ENCODE measurements at places on chromosomes 12 and 14.

- DNase-seq = peak; percentile 25
Observed at GRCh38 chr14:65658202-65658601, 245.7 kb downstream of the FUT8 start.

DNA sequence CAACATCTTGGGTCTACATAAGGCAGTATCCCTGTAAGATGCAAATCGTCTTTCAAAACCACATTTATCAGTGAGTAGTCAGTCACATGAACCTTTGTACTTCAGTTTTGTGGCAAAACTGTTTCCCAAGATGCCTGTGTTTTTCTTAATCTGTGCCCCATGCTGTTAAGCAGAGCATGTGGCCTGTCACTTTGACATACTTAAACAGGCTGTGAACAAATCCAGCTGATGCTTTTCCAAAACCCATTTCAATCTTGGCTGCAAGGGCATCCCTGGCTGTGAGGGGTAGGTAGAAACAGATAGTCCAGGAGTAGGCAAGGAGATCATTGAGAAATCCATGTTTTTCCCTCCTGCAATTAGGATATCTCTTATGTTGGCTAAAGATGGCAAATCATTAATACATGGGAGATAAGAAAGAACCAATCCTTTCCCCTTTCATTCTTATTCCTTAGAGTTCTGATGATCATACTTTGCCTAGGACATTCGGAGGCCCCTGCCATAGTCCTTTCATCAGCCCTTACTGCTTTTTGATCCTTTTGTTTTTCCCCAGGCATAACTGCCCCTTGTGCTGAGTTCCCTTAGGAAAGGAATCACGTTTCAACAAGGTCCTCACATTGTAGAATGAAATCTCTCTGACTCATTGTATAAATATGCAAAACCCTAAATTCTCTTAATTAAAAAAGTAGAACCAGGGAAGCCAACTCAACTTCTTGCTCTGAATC is 121.1 kb upstream of the EEA1 start:
- peak; percentile 31 for DNase-seq

DNA sequence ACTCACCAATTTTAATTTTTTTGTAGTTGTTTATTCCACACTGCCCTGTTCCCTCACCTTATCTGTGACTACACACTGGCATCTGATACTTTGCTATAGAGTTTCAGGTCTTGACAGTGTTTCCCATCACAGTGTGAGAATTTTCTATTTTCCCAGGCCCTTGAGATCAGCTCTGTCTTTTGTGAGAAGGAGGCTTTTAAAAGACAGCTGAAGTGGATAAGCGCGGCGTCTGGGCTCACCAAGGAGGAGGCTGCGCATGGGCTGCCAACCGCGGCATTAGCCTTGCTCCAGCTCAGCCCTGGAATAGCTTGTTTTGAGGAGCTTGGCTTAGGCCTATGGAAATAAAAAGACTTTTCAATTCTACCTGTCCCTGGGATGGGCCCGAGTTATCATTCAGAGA is 181.3 kb downstream of the RMST start:
- DNase-seq = no peak

GRCh38 chr14:33954016-33954598 is 3.2 kb upstream of the EGLN3 start:
- DNase-seq = no peak

DNA sequence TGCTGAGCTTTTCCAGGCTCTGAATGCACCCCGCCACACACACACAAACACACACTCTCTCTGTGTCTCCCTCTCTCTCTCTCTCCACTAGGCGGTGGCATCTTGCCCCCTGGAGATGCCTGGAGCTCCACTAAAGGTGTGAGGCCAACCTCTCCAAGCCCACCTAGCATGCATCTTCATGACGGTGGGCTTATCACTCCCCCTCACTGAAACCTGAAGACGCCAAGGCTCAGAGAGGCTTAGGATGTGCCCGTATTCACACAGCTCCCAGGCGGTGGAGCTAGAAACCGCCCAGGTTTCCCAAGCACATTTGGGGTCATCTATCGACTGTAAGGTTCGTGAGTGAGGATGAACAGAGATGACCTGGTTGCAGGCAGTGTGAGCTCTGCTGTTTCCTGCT is 42.6 kb upstream of the BCL11B start:
- no peak for DNase-seq

- DNase-seq = no peak
Observed at GRCh38 chr12:56338308-56339157, at the start of gene IL23A. Gene IL23A (plus strand): TSS chr12:56338884. CDS start chr12:56339045, 161 bp downstream.

DNA sequence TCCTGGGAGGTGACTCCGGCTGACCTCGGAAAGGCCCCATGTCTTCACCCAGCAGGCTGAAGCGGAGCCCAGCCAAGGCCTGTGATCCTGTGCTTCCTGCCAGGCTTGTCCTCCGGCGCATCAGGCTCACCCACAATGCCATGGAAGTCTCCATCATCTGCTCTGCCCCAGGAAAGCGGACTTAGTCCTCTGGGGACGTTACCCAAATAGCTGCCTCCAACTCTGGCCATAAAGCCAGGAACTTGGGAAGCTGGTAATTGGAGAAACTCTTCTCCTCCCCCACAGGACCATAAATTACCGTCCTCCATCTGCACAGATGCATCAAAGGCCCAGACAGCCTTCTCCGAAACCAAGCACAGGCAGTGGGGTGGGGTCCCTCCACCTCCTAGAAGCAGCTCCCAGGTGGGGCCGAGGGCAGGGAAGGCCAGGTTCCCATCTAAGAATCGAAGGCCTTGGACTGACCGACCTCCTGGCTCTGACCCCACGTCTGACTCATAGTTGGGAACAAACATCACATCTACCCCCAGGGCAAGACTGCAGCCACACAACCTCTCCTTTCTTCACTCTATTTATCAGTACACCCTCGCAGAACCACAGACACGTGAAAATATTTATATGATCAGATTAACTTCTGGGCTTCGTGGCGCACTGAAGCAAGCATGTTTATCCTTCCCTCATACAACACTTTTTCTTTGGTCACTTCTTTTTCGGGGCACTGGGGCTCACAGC is 56.4 kb downstream of the PITPNM2 start:
- DNase-seq = peak; percentile 90

GRCh38 chr12:53011889-53012288 is 5.6 kb downstream of the EIF4B start:
- DNase-seq = no peak
